Stimulated activated naive B cell treated with anti-CD40 and anti-IgM and Interleukin-4, amounts not matched to agents 10 μg/mL and 1 μg/mL and 100 μg/mL, for 72 hours (primary cell): ENCODE measurements at places on chromosomes 4 and X.

- DNase-seq, result no peak
Observed at GRCh38 chr4:23728393-23728792, 161.5 kb downstream of the PPARGC1A start.

DNA sequence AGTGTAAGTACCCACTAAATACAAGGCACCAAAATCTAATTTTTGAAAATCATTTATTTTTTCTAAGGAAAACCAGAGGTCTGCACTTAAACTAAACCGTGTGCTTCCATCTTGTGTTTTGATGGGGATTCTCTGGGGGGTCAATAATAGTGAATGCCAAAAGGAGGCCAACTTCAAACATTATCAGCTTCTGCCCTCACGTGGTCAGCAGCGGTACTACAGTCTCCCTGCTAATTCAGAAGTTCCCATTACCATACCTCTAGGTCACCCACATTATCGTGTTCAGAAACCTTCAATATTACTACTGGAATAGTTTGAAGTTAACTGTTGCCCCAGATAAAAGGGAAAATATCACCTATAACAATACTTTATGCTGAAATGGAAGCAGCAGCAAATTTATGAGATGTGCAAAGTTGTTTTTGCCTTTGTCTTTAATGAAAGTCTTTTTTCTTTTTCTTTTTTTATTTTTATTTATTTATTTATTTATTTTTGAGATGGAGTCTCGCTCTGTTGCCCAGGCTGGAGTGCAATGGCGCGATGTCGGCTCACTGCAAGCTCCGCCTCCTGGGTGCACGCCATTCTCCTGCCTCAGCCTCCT is 17.3 kb downstream of the CTPS2 start:
- DNase-seq, result peak; percentile 39

DNA sequence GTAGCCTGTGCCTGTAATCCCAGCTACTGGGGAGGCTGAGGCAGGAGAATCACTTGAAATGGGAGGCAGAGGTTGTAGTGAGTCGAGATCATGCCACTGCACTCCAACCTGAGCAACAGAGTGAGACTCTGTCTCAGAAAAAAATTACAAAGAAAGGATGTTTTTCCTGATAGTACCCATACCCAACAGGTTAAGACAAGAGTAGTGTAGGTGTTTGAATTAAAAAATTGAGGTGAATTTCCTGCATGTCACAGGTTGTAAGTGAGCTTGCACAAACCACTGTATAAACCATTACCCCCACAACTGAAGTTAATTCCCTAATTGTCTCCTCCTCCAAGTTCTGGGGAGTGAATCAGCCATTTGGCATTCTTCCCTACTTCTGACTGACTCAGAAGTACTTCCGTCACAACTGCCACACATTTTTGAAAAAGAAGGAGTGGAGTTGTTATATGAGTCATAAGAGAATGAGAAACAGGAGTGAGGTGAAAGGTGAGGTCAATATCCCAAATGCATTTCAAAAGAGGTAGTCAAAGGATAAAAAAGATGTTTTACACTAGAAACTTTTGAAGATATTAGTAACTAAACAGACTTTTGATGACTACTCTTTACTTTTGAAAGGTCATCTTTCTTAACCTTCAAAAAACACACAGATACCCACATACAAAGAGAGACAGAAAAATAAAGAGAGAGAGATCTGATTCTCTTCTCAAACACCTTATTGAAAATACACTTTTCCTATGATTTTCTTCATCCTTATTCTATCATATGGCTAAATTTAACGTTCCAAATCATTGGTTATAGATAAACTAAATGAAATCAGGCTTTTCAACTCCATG is 134.5 kb downstream of the BTC start:
- no peak for DNase-seq

GRCh38 chr4:48748949-48749596 is 31.0 kb downstream of the FRYL start:
- no peak for DNase-seq

- DNase-seq, result no peak
Observed at GRCh38 chr4:2058264-2059045, 672 bp upstream of the NAT8L start.
